H1 (cell line): ENCODE measurements at places on chromosomes 12 and 14.

DNA sequence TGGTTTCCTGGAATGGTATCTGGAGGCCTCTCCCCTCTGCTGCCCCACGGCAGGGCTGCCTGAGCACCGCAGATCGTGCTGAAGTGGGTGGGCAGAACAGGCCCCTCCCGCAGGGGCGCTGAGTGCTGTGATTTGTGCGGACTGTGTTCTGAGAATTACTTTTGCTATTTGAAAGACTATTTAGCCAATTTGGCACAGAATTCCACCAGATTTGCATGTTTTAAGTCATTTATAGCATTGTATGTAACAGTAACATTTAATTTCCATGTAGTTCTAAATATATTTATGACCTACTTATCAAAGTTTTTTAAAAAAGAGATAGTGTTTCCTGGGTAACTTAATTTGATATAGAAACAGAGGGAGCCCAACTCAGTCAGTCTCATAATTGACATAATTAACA is 55.3 kb downstream of the TNFAIP2 start:
- DNase-seq = no peak

DNA sequence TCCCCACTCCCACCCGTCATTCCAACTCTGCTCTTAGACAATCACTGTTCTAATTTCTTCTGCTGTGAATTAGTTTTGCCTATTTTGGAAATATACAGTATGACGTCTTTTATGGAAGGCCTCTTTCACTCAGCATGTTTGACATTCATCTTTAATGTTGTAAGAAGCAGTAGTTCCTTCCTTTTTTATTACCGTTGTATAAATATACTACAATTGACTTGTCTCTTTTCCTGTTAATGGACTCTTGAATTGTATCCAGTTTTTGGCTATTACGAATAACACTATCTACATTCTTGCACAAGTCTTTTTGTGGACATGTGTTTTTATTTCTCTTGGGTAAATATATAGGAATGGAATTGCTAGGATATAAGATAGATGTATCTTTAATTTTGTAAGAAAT is 4.9 kb upstream of the PMCH start:
- DNase-seq = no peak

DNA sequence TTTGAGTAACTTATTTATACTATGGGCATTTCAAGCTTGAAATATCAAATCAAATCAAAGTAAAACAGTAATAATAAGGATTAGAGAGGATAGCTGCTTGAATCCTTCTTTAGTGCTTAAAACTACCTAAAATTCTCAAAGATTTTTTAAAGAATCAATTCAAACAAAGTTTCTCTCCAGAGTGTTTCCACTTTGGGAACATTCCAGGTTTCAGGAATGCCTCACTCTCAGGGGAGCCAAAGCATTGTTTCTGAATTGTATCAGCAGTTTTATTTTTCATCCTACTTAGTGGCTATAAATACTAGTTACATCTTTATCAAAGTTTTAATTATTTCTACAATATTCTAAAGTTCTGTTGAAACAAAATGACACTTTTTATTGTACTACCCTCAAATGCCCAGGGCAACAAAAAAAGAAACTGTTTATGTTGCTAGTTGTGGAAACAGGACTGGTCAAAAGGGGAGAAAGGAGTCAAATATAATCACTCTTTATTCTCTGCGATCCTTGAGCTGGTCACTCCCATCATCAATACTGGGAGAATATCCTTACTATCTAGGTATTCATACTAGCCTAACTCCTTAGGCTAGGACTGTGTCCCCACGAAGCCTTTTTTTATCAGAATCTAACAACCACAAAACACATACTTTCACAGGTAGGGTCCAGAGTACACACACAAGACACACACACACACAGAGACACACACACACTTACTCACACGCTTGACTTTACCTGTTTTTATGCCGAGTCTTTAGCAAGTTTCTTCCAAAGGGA is 598 bp downstream of the RASSF9 start:
- DNase-seq = no peak

GRCh38 chr12:12930633-12931219 is 21.2 kb downstream of the GPRC5D start:
- DNase-seq = no peak

DNA sequence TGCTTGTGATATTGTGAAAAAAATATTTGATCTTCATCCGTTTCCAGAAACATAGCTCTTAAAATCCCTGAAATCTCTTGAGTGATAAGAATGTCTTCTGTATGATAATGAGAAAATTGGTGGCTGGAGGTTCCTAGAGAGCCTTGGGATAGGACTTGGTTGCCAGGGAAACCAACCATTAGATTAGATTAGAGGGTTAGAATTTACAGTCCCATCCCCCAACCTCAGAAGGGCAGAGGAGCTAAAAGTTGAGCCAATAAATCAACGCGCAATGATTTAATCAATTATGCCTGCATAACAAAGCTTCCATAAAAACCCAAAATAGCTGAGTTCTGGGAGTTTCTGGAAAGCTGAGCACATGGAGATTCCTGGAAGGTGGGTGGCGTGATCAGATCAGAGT is 10.6 kb downstream of the SEL1L start:
- DNase-seq = no peak

DNA sequence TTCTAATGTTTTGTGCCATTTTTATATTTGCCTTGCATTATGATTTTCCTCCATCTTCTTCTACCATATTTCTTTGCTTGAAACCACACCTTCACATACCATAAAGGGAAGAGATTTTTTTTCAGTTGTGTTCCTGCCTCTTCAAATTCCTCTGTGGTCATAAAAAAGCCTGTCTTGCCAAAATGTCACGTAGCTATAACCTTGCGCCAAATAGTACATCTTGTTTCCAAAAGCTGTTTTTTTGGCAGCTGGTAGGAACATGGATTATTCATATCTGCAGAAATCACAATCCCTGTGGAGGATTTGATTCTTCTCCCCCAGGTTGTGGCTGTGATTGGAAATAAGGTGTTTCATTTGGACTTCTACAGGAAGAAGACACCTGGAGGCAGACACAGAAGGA is 133.6 kb upstream of the SLC35F4 start:
- no peak for DNase-seq

DNA sequence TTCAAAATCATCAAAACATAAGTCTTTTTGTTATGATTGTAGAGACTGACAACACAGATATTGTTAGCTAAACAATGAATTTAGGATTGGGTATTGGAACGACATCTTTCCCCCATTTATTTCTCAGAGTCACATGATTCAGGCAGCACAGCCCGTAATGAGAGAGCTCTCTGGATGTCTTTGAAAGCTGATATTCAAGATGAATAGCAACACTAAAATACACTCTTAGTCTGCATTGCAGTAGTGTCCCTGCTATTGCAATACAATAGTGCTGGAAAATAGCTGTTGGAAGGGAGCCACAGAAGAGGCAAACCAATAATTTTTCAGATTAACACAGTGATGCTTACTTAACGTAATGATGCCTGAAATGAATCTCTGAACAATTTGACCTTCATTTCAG is 9.9 kb downstream of the GTSF1 start:
- no peak for DNase-seq

GRCh38 chr12:82437744-82438143 is 79.4 kb downstream of the METTL25 start:
- DNase-seq = no peak

GRCh38 chr14:105636935-105637334 is 110.6 kb downstream of the TMEM121 start:
- no peak for DNase-seq

GRCh38 chr14:66610154-66610563 is 102.2 kb downstream of the GPHN start:
- DNase-seq = no peak

DNA sequence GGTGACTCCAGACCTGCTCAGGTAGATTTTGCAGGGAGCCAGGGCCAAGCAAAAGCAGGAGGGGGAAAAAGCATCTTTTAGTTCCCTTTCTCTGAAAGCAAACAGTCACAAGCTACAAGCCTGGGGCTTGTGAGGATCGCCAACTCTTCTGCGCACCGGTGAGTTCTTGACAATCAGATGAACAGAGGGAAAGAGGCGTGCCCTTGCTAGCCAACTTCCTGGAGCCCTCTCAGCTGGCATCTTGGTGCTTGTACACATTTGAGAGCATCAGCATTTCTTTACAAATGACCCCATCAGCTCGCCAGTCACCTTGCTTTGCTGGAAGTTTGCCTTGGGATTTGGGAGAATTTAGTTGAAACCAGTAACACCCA is 55.5 kb downstream of the ZNF664 start:
- no peak for DNase-seq

- no peak for DNase-seq
Observed at GRCh38 chr12:53098354-53098981, 1.0 kb downstream of the IGFBP6 start.

DNA sequence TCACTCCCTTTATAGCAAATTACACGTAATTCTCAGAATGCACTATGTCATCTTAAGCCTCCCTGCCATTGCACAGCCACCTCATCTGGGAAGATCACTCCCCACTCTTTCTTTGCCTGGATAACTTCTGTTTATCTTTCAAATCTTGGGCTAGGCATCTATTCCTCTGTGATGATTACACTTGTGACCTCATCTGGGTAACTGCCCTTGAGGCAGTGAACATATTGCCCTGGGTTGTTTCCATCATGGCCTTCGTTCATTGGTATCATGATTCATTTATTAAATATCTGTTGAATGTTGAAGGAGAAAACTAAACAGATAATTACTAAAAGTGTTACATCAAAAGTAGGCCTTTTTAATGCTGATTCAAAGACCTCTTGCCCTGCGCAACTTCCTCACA is 26.2 kb upstream of the PDE3A start:
- DNase-seq = no peak

DNA sequence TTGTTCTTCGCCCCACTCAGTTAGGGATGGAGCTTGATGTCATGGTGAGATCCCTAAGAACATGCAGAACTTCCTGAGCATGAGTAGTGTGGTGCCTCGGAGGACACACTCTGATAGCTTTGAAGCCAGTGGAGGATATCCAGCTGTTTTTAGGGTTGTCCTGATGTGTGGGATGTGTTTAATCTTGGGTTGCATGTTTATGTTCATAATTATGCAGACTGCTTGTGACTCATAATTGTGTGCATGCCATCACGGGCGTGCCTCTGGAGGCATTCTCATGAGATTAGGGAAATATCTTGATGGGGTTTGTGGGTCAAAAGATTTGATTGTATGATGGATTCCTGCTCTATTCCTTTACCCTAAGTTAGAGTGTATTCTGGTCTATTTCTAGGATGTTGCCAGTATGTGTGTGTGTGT is 267.4 kb upstream of the PELI2 start:
- DNase-seq = no peak

DNA sequence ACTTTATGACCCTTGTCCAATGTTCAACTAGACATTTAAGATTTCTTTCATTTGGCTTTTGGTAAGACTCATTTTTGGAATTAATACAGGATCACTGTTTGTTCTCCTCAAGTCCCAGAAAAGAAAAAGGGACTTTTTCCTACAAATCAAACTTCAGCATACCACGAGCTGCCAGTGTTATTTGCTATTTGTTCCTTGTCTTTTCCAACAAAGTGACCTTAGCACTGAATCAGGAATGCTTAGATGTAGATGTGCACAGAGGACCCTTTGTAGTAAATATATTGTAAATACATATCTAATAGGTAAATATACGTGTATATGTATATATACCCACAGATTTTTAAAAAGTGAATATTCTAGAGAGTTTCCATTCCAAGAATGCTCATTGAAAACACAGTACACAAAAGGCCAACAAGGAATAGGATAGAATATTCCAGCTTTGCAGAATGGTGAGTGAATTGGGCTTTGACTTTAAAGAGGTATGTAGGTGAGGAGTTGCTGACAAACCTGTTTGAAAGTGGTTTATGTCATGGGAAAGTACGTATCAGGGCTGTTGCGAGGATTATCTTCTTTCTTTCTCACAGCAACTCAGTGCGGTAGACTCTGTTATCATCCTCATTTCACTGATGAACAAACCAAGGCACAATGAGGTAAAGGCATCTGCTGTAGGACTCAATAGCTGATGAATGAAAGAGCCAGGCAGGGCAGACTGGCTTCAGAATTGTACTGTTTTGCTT is 65.0 kb downstream of the HMGA2 start:
- DNase-seq = no peak

- DNase-seq = no peak
Observed at GRCh38 chr12:112979041-112979680, 842 bp downstream of the OAS2 start.

DNA sequence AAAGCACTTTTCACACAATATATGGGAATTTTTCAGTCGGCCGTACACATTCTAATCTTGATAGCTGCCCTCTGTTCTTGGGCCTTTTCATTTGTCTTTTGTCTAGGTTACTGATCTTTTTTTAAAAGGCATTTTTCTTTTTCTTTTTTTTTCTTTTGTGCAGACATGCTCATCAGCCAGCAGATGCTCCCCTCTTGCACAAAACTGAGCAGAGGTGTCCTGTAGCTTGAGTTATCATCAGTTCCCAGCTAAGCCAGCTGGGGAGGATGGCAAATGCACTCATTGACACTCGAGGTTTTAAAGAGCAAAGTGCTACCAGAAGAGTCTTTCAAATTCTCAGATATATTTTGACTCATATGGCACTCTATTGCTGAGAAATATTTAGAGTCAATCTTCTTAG is 913.9 kb upstream of the SEL1L start:
- DNase-seq = no peak

DNA sequence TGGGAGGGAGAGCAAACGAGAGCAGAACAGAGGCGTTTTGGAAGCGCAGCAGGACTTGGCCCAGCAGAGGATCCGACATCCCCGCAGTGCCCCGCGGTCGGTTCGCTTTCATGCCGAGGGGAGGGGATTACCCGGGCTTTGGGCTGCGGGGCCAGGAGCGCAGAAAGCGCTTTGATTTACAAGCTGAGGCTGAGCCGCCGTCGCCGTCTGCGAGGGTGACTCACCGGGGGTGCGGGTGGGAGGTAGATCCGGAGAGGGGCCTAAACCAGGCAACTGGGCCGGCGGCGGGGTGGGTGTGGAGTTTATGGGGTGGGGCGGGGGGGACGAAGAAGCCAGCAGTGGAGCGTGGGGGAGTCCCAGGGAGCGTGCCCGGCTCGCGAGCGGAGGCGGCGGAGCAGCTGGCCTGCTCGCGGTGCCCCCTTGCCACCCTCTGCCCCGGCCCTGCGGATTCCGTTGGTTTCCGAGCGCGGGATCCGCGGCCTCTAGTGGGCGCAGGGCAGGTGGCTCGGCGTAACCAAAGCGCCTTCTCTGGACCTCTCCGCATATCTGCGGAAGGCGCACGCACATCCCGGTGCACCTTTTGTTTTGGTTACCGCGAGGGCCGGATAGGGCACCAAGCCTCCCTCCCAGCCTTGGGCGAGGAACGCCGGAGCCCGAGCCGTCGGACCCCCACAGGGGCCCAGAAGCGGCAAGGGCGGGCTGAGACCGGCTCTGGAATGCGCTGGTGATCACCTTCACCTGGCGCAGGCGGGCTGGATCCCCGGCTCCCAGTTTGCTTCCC is 2.6 kb downstream of the SIX4 start:
- no peak for DNase-seq
